Body of pancreas (tissue), 4 donors: ENCODE measurements at places on chromosomes 5 and 9. TPM values are rescaled to one million over a fixed set of nuclear protein-coding genes. Genes with fewer than 3 reads are reported as not detected.

DNA sequence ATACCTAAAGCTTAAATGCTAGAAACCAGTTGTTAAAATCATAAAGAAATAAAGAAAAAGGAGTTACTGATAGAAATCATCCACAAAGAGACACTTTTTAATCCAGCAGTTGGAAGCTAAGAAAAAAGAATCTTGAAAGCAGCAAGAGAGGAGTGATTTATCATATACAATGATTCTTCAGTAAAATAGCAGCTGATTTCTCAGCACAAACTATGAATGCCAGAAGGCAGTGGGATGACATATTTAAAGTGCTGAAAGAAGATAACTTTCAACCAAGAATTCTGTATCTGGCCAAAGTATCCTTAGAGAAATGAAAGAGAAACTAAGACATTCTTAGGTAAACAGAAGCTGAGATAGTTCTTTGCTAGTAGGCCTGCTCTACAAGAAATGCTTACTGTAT lies 366.0 kb downstream of the HTR1A start:
- DNase-seq = no peak
- no peak overlapping the region for H3K27ac ChIP-seq
- no peak overlapping the region for H3K4me3 ChIP-seq
- no peaks in the 10 kb centered on the region for H3K27me3 ChIP-seq

Gene TRPM6
- 0.33 TPM for total RNA-seq

DNA sequence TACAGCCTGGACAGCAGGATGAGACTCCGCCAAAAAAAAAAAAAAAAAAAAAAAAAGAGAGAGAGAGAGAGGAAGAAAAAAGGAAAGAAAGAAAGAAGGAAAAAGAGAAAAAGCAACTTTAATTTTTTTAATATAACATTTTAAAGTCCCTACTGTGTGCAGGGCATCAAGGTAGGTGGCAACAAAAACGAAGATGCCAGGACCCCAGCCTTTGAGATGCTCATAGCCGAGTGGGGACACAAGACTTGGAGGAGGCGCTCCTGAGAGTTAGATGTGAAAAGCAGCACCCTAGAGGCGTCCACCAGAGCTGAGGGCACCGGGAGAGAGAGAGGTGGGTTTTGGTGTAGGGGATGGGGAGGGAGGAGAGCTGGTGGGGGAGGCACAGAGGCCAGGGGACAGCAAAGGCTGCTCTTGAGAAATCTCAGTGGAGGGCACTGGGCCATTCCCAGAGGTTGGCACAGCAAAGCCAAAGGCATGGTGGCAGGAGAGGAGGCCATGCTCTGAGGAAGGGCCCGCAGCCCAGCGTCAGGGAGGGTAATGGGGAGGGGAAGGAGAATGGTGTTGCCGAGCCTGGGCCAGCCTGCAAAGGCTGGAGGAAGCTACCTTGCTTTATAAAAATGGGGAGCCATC lies 135.6 kb downstream of the C9orf50 start:
- no peaks in the 10 kb centered on the region for H3K27me3 ChIP-seq
- DNase-seq = no peak
- no peaks in the 10 kb centered on the region for H3K36me3 ChIP-seq
- H3K4me3 ChIP-seq = no peak overlapping the region

GRCh38 chr5:123151227-123151909 lies 62.3 kb downstream of the PRDM6 start:
- no peak overlapping the region for H3K4me3 ChIP-seq
- no peaks in the 10 kb centered on the region for H3K27me3 ChIP-seq
- no peak for DNase-seq
- H3K4me1 ChIP-seq = no peaks in the 10 kb centered on the region

Gene CD274
- 3.6 TPM for total RNA-seq

DNA sequence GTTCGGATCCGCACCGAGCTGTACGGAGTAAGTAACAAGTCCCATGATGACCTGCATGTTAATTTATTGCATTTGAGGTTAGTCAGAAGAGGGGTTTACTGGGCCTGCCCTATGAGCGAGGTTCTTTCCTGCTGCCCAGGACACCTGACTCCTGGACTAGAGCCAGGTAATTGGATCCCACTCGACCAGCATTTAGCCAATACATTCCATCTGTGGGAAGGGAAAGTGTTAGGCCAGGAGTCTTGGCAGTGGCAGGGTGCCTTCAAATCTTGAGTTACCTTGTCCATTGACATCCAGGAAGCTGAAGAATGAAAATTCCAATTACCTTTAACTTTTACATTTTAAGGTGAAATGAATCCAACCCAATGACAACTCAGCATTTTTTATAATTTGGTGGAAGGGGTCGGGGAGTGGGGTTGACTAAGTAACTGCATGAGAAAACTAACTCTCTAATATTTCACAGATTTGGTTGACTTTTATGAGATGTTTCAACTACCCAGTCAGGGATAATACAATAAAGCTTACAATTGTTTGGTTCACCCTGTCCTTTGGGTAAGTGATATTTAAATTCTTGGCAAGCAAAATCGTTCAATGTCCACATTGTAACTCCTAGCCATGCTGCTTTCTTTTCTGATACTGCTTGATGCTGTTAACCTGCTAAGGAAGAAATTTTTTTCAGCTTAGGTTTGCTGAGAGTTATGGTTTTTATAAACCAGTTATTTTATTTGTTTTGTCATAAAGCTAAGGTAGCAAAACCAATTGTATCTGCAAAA lies 111.6 kb upstream of the IQGAP2 start:
- no peaks in the 10 kb centered on the region for H3K27me3 ChIP-seq
- peak; percentile 82 for DNase-seq
- no peaks in the 10 kb centered on the region for H3K36me3 ChIP-seq
- peak overlapping the region; percentile 49 for H3K27ac ChIP-seq
- H3K4me1 ChIP-seq = peaks cover 50% of the 10 kb centered on the region

- no peak overlapping the region for H3K27ac ChIP-seq
- H3K4me3 ChIP-seq = no peak overlapping the region
- H3K36me3 ChIP-seq = no peaks in the 10 kb centered on the region
- no peak for DNase-seq
- peaks cover 7% of the 10 kb centered on the region for H3K27me3 ChIP-seq
These were observed 709.2 kb upstream of the WWC1 start for GRCh38 chr5:167582283-167582682.

Gene PCSK1
- total RNA-seq = 7.9 TPM

- no peaks in the 10 kb centered on the region for H3K36me3 ChIP-seq
- H3K4me1 ChIP-seq = peaks cover 25% of the 10 kb centered on the region
- DNase-seq = peak; percentile 66
- peak overlapping the region; percentile 85 for H3K27ac ChIP-seq
- H3K4me3 ChIP-seq = peak overlapping the region; percentile 86
These were observed 507 bp downstream of the CTNND2 start for GRCh38 chr5:11903614-11904264.

DNA sequence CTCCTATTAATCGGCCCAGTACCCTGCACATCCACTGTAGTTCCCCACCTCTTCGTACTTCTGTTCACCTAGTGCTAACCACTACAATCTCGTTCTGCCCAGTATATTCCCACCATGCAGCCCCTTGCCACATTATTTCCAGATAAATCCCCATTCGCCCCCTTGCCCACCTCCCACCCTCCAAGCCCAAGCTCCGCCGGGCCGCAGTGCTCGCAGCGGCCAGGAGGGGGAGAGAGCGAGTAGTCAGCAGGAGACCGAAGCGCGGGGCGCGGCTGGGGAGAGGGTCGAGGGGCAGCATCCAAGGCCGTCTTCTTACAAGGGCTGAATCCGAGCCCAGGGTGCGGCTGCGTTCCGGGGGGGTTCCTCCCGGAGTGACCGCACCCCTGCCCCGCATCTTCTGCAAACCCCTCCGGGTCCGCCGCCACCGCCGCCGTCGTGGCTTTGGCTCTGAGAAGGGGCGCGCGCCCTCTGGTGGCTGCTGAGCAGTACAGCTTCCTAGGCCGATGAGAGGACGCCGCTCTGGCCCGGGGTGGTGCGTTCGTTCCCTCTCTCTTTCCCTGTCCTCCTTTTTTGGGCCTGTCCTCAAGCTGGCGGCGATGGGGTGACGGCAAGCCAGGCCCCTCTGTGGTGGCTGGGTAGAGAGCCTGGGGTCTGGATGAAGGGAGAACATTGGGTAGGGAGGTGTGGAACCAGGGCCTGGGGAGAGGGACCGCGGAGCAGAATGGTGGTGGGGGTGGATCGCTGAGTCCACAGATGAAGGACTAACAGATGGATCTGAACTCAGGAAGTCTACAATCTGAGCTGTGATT lies 30.0 kb upstream of the PSD2 start:
- H3K27ac ChIP-seq = no peak overlapping the region
- DNase-seq = peak; percentile 76
- peaks cover 4% of the 10 kb centered on the region for H3K4me1 ChIP-seq
- no peak overlapping the region for H3K4me3 ChIP-seq

Gene TUBB4B
- 79.1 TPM for total RNA-seq

DNA sequence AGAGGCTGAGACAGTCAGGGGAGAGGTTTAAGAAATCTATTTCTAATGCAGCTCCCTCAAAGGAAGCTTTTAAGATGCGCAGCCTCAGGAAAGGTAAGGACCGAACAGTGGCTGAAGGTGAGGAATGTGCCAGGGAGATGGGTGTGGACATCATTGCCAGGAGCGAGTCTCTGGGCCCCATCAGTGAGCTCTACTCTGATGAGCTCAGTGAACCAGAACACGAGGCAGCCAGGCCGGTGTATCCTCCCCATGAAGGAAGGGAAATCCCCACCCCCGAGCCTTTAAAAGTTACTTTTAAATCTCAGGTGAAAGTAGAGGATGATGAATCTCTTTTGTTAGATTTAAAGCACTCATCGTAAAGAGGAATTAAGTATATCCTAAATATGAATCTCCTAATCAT lies 8.2 kb downstream of the CAVIN4 start:
- no peak overlapping the region for H3K27ac ChIP-seq
- no peaks in the 10 kb centered on the region for H3K4me1 ChIP-seq
- DNase-seq = no peak
- no peaks in the 10 kb centered on the region for H3K36me3 ChIP-seq

DNA sequence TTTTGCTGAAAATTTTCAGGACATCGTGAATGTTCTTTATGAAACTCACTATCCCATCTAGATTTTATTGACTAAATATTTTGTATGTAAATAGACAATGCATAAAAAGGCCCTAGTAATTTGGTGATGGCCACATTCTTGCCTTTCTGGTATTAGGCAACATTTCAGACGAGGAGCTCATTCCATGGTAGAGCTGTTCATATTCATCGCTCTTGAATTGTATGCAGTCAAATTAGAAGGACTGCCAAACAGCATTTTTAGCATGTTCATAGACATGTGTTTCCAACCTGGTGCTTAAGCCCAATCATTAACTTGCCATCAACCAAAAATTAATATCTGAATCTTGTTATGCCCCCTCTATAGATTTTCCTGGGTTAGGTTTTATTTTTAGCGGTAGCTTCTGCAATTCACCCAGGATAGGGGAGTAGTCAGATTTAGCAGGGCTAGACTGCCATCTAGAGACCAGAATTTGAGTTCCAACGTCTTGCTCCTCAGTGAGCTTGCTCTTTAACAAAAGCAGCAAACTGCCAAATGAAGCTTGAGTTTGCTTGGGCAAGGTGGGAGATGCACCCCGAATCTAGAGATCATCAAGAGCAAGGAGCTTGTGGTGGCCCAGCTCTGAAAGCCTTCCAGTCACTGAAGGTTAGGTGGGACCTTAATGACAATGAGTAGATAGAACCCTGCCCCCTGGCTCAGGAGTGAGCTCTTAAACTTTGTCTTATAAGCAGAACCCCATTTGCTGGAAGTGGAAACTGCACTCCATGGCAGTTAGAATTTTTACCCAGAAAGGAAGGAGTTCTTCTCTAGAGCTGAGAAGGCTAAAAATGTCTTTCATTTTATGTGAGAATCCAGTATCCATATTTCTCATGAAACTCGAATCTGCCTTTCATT lies 456.2 kb downstream of the RASEF start:
- peak overlapping the region; percentile 59 for H3K27ac ChIP-seq
- no peaks in the 10 kb centered on the region for H3K27me3 ChIP-seq
- DNase-seq = peak; percentile 71
- H3K4me1 ChIP-seq = peaks cover 39% of the 10 kb centered on the region
- no peak overlapping the region for H3K4me3 ChIP-seq
- no peaks in the 10 kb centered on the region for H3K36me3 ChIP-seq

GRCh38 chr5:39758426-39758825 lies 333.6 kb upstream of the DAB2 start:
- no peak overlapping the region for H3K4me3 ChIP-seq
- H3K4me1 ChIP-seq = no peaks in the 10 kb centered on the region
- no peak overlapping the region for H3K27ac ChIP-seq

- H3K36me3 ChIP-seq = no peaks in the 10 kb centered on the region
- H3K4me3 ChIP-seq = no peak overlapping the region
- no peak for DNase-seq
- no peaks in the 10 kb centered on the region for H3K27me3 ChIP-seq
- peaks cover 12% of the 10 kb centered on the region for H3K4me1 ChIP-seq
These were observed 585.8 kb downstream of the TLE4 start for GRCh38 chr9:80157561-80157983.

- peaks cover 22% of the 10 kb centered on the region for H3K4me1 ChIP-seq
- no peaks in the 10 kb centered on the region for H3K27me3 ChIP-seq
- H3K4me3 ChIP-seq = no peak overlapping the region
- no peak for DNase-seq
These were observed 22.1 kb upstream of the PTGES start for GRCh38 chr9:129774791-129775447.

DNA sequence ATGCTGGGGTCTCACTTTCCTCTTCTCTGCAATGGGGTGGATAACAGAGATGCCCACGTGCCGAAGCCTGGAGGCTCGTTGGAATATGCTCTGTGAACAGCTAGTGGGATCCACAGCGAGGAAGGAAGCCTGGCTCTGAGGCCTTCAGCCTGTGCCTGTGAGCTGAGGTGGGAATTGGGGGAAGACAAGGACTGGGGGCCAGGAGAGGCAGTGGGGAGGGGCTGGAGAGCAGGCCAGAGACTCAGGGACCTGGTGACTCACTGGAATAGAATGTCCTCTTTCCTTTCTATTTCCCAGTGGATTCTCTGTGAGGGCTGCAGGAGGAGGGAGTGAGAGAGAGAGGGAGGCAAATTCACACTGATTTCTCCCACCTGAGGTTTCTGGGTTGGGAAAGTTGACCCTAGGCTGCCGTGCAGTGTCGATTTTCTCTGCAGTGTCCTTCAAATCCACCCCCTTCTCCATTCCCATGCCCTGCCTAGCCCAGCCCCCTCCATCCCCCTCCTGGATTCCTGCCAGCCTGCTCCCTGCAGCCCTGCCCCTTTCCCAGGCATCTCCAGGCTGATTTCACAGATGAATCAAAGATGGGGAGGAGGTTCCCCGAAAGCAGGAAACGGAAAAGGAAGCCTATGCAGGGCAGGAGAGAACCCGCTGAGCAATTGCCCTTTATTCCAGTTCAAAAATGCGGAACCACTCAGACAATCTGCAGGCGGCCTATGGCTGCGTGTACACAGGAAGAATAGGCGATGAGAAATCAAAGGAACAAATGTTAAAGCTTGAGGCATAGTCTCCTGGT lies 1.4 kb upstream of the SPAAR start:
- no peaks in the 10 kb centered on the region for H3K36me3 ChIP-seq
- H3K4me3 ChIP-seq = no peak overlapping the region
- no peaks in the 10 kb centered on the region for H3K27me3 ChIP-seq
- H3K27ac ChIP-seq = peak overlapping the region; percentile 83
- peak; percentile 53 for DNase-seq

GRCh38 chr5:96096724-96097123 lies 135.1 kb upstream of the ELL2 start:
- H3K27ac ChIP-seq = no peak overlapping the region
- H3K27me3 ChIP-seq = no peaks in the 10 kb centered on the region
- H3K4me1 ChIP-seq = peaks cover 37% of the 10 kb centered on the region

- H3K4me1 ChIP-seq = peaks cover 8% of the 10 kb centered on the region
- H3K36me3 ChIP-seq = no peaks in the 10 kb centered on the region
- H3K4me3 ChIP-seq = no peak overlapping the region
These were observed 5.6 kb upstream of the IER5L start for GRCh38 chr9:129183495-129184218.

GRCh38 chr5:96408210-96408777 lies 24.8 kb downstream of the PCSK1 start:
- no peaks in the 10 kb centered on the region for H3K36me3 ChIP-seq
- no peaks in the 10 kb centered on the region for H3K27me3 ChIP-seq
- H3K4me3 ChIP-seq = no peak overlapping the region
- H3K27ac ChIP-seq = no peak overlapping the region
